ENCODE measurements at places on chromosomes 6 and 20.

DNA sequence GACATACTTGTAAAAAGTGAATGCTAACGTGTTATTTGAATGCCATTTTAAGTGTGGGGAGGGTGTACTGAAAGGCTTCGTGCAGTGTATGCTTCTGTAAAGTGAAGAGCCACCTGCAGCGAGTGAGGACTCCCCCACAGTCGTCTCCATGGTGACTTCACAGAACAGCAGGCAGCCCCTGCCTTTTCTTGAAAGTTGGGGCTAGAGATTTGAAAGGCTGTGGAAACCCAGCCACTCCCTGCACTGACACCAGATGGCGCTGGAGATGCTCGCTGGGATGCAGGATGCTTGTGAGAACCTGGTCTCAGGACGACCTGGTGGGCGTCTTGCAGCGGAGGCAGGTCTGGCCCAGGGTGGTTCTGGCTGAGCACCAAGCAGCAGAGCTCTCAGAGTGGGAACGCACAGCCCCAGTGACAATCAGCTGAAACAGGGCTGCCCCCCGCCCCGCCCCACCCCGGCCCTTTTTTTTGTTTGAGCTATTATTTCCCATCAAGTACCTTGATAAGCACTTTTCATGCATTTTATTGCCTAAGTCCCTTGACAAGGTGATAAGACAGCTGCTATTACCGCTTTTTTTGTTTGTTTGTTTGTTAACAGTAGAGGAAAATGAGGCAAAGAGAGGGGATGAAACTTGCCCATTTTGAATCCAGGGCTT is 150.3 kb downstream of the SYCP2 start:
- DNase-seq = peak; percentile 61

DNA sequence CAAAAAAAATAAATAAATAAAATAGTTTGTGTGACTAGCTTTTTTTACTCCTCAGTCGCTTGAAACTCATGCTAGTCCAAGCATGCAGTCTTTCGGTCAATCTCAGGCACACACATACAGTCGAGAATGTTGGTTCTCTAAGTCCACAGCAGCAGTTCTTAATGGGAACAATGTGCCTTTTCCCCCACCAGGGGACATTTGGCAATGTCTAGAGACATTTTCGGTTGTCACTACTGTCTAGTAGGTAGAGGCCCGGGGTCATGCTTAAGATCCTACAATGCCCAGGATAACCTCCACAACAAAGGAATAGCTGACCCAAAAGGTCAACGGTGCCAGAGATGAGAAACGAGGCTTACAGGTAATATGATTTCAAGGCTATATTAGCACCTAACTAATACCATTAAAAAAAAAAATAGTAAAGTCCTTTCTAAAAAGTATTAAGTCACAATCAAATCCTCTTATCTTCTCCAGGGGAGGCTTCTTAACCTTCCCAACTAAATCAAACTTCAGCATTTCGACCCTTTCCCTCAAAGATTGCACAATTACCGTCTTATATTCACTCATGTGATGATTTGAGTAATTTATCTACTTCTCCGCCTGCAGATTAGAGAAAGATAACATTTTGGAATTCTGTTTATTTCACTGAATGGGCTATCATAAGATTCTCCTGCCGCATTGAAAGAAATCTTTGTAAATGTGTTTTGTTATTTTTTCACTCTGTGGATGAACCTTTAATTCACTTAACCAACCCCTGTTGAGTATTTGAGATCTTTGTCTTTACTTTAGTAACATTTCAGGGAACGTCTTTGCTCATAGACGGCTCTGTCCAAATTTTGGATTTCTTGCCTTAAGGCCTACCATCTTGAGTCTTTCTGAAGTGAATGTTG is 8.1 kb upstream of the SALL4 start:
- no peak for DNase-seq

DNA sequence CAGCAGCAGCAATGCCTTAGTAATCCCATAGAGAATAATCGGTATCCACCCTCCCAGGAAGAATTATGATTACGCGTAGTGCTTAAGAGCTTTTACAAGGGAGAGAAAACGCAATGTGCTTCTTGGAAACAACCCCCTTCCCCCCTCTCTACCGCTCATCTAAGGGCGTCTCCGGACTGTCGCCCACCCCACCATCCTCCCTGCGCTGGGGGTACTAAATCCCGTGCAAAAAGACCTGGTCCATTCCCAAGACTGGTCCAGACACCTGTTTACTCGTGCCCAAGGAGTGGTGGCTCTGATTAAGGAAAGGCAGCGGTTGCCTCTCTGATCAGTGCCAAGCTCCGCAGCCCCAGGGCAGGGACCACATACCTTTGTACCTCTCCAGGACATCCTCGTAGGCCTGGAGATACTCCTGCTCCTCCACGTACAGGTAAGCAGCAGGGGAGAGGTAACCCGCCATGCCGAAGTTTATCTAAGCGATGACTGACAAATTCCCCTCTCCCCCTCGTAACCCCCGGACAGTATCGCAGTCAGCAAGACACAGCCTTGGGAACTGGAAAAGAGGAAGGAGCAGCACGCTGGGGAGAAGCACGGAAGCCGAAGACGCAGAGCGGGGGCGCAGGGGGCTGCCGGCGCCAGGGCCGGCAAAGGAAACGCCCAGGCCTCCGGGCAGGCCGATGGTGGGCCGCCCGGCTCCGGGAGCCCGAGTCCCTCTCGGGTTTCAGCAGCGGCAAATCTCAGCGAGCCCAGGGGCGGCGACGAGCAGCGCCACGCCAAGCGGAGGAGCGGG is 112.0 kb upstream of the BEND6 start:
- no peak for DNase-seq

GRCh38 chr6:15426395-15426794 is 180.5 kb downstream of the JARID2 start:
- DNase-seq = no peak

GRCh38 chr20:13223736-13224520 is 2.9 kb downstream of the ISM1 start:
- DNase-seq = no peak

GRCh38 chr6:124200661-124201060 is 397.0 kb downstream of the NKAIN2 start:
- no peak for DNase-seq

DNA sequence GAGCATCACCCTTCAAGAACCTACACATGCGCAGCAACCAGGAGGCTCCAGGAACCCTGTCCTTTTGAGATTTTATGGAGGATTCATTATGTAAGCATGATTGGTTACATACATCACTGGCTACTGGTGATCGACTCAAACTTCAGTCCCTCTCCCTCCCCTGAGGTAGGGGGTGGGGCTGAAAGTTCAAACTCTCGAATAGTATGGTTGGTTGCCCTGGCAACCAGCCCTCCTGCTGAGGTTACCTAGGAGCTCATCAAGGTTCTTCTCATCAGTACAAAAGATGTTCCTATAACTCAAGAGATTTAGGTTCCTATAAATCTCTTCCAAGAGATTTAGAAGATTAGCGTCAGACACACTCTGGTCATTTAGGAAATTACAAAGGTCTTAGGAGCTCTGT is 21.9 kb upstream of the ZSCAN9 start:
- no peak for DNase-seq

- DNase-seq = no peak
Observed at GRCh38 chr6:144745439-144745838, 460.3 kb downstream of the UTRN start.

GRCh38 chr6:6284221-6284966 is 36.1 kb downstream of the F13A1 start:
- no peak for DNase-seq

DNA sequence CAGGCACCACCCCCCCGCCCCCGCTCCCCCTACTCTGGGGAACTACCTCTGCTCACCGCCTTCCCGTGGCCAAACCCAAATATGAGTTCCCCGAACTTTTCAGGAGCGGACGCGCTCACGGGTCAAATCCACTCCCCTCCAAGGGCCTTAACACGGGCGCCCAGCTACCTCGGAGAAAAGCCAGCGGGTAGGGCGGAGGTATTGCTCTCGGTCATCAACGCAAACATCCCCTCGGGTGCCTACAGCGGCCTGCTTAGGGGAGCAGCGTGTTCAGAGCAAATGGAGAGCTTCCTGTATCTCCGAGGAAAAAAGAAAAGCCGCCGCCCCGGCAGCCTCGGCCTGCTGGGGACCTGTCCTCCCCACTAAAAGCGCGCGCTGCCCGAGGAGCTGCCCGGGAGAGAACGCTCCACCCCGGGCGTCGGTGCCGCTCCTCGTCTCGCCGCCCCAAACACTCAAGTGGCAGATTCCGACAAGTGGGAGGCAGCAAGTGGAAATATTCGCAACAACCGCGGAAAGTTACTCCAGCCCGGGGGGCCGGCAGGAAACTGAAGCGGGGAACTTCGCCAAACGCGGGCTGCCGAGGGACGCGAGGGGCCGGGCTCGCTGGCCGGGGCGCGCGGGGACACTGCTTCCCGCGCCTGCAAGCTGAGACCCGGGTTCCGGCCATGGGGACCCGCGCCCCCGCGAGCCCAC is 699 bp downstream of the PTPRT start:
- no peak for DNase-seq

- no peak for DNase-seq
Observed at GRCh38 chr6:61614119-61614518, 671.9 kb downstream of the KHDRBS2 start.

DNA sequence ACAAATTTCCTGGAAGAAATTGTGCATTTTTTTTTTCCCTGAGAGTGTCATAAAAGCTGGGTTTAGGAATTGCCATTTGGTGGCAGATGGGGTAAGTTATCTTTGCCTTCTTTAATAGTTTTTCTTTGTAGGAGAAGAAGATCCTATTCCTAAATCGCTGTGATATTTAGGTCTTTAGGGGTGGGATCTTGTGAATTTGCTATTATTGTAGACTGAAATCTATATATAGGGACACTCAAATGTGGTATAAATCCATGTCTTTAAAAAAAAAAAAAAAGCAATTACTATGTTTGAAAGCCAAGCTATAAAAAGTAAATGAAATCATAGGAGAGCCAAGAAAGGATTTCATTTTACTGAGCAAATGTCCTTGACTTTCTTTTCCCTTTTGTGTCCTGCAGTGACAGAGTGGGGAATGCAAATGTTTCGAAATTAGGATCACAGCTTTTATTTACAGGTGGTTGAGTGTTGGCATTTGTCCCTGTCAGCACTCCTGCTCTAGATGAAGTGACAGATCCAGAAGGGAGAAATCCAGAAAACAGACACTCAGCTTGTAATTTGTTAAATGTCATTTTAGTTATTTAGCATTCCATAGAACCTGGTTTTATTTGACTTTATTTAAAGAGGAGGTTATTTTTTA is 29.4 kb downstream of the TIAM2 start:
- no peak for DNase-seq

- DNase-seq = peak; percentile 82
Observed at GRCh38 chr6:28838289-28838633, 85.5 kb downstream of the TRIM27 start.

GRCh38 chr6:27023664-27024063 is 223.8 kb upstream of the PRSS16 start:
- no peak for DNase-seq

- DNase-seq = peak; percentile 68
Observed at GRCh38 chr6:137975188-137975940, 108.3 kb downstream of the TNFAIP3 start.

DNA sequence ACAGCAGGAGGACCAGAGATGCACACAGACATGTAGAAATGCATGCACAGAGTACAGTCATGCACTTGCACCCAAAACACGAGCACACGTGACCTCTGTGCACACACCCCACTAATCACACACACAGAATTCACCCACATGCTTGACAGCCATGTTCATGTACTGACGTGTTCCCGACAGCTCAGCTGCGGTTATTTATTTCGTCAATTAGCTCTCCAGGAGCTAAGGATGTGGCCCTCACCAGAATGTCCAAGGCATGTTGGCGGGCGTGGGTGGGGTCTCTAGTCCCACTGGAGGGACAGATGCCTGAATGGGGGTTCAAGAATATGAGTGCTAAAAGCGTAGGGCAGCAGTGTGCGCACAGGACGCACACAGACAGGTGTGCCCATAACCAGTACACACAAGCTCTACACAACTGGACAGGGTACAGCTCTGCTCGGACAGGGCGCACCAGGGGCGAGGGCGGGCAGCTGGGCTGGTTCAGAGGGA is 571 bp upstream of the PRPF6 start:
- DNase-seq = peak; percentile 59

DNA sequence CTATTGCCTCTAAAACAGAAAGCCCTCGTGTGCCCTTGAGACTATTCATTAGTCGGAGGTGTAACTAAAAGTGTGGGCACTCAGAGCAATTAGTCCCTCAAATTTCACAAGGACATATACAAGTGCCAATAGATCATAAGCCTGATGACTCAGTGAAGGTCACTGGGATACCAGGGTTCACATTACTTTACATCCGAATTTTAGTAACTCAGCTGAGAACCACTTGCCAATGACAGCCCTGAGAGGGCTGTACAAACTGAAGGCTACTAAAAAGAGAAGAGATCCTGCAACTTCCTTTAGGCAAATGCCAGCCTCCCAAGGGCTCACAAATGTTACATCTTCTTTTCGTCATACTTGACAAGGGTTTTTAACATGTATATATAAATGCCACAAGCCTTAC is 369.6 kb downstream of the TENT5A start:
- no peak for DNase-seq

- DNase-seq = no peak
Observed at GRCh38 chr20:21105429-21106170, 558 bp downstream of the LINC00237 start.

- DNase-seq = no peak
Observed at GRCh38 chr6:121759370-121759769, 323.9 kb downstream of the GJA1 start.

DNA sequence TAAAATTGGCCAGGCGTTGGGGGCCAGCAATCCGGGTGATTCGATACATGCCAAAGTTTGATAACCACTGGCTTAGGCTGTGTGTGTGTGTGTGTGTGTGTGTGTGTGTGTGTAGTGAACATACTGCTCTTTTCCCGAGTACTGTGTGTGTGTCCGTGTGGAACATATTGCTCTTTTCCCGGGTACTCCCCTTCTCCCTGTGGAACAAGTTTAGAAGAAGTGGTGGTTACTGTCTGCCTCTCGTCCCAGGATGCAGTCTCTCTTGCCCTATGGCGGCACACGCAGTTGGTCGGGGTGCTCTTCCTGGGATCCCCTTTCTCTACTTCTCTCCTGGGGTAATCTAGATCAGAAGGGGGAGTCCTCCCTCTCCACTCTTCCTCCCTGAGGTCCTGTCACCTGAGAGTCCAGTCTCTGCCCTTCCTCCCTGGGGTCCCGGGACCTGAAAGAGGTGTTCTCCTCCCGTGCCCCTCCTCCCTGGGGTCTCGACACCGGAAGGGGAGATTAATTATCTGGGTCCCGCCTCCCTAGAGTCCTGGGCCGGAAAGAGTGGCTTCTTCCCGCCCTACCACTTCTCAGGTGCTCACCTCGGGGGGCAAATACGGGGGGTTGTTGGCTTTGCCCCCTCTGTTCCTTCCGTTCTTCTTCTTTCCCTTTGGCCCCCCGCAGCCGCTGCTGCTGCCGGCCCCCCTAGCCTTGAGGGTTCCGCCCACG is 516 bp downstream of the GTPBP2 start:
- peak; percentile 72 for DNase-seq

- peak; percentile 27 for DNase-seq
Observed at GRCh38 chr6:134680021-134680420, 269.9 kb downstream of the ALDH8A1 start.
